Stimulated activated CD8-positive, alpha-beta memory T cell treated with anti-CD3 and anti-CD28 coated beads, Interleukin-7, amount 100 ng/mL, for 1 hour (primary cell): ENCODE measurements at places on chromosomes 12 and 14.

GRCh38 chr14:54650331-54650958 is 83.5 kb downstream of the SAMD4A start:
- DNase-seq = no peak

GRCh38 chr12:64951944-64952343 is 127.5 kb downstream of the TBC1D30 start:
- no peak for DNase-seq

- no peak for DNase-seq
These were observed 579.2 kb downstream of the MED13L start for GRCh38 chr12:115698257-115698656.

GRCh38 chr12:79326663-79327062 is 364.1 kb downstream of the PAWR start:
- DNase-seq = no peak

GRCh38 chr12:75971253-75971652 is 60.3 kb downstream of the PHLDA1 start:
- DNase-seq = no peak

- no peak for DNase-seq
These were observed 17.9 kb upstream of the RAB3IP start for GRCh38 chr12:69720750-69721149.
